ENCODE measurements at places on chromosomes 4 and X.

GRCh38 chr4:57156242-57156990 is 46.2 kb upstream of the IGFBP7 start:
- no peaks in the 10 kb centered on the region for H3K4me1 ChIP-seq
- H3K27ac ChIP-seq, result no peak overlapping the region
- no peak overlapping the region for H3K4me3 ChIP-seq

DNA sequence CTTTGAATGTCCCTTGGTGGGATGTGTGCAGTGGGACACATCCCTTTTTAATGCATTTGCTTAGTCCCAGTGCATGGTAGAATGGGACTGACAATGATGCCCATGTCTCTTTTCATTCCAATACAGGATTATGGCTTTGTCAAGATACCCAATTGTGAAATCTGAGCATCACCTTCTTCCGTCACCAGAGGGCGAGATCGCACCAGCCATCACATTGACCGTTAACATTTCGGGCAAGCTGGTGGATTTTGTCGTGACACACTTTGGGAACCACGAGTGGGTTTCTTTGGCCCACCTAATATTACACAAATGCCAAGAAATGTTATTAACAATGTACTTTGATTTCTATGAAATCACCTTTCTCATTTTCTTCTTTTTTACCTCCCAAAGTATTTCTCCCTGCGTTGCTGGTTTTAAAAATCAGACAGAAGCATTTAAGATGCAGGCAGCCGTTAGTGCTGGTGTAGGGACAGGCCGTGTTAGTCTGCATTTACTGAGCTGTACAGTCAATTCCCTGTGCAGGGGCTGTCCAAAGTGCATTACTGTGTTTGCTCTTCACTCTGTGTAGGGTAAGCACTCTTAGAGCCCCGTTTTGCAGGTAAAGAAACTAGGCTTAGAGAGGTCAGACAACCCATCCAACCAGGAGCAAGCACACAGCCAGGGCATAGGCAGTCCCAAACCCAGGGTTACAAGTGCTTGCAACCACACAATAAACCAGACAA is 46.5 kb downstream of the CWH43 start:
- no peaks in the 10 kb centered on the region for H3K4me1 ChIP-seq
- DNase-seq, result no peak
- no peak overlapping the region for H3K4me3 ChIP-seq
- no peak overlapping the region for H3K27ac ChIP-seq
- peaks cover 4% of the 10 kb centered on the region for H3K27me3 ChIP-seq
- no peaks in the 10 kb centered on the region for H3K36me3 ChIP-seq

DNA sequence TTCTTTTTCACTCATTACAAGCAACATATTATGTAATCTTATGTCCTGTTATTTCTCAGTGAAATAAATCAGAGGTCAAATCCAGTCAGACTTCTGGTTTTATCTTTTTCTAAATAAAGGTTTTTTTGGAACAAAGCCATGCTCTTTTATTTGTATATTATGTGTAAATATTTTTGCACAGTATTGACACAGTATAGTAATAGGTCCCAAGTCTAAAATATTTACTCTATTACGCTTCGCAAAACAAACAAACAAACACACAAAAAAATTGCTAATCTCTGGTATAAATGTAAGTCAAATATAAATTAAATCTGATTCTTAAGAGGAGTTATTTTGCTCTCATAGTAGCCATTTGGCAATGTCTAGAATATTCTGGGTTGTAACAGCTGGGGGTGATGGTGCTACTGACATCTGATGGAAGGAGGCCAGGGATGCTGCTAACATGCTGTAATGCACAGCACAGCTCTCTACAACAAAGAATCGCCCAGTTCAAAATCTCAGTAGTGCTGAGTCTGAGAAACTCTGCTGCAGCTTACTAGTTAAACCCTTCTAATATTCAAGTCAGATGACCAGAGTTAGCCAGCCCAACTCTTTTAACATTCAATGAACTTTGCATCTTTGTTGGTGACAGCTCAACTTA is 602.1 kb downstream of the RAB28 start:
- H3K36me3 ChIP-seq, result no peaks in the 10 kb centered on the region
- no peaks in the 10 kb centered on the region for H3K4me1 ChIP-seq
- DNase-seq, result no peak
- no peak overlapping the region for H3K27ac ChIP-seq

- no peak for DNase-seq
- no peaks in the 10 kb centered on the region for H3K36me3 ChIP-seq
- no peaks in the 10 kb centered on the region for H3K27me3 ChIP-seq
- no peak overlapping the region for H3K4me3 ChIP-seq
- H3K4me1 ChIP-seq, result no peaks in the 10 kb centered on the region
- no peak overlapping the region for H3K27ac ChIP-seq
Measured at GRCh38 chr4:55269995-55270394, 76.0 kb upstream of the SRD5A3 start.

- H3K27me3 ChIP-seq, result peaks cover 78% of the 10 kb centered on the region
- no peak overlapping the region for H3K27ac ChIP-seq
- H3K36me3 ChIP-seq, result no peaks in the 10 kb centered on the region
- peaks cover 11% of the 10 kb centered on the region for H3K4me1 ChIP-seq
Measured at GRCh38 chr4:185011408-185011807, 6.9 kb upstream of the HELT start.

DNA sequence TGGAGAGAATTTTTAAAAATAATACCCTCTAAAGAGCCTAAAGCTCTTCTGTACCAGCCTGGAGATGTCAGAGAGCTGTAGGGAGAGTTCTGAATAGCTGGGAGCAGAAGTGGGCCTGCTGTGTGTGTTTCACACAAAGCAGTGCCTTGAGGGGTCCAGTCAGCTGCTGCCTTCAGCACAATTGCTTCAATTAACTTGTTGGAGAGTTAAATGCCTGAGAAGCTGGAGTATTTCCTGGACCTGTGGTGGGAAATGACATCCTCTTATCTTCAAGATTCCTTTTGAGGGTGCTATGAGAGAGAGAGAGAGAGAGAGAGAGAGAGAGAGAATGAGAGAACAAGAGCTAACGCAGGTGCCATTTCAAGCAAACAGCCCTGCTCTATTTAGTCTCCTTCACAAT is 96.2 kb upstream of the IL1RAPL2 start:
- no peak overlapping the region for H3K4me3 ChIP-seq
- H3K4me1 ChIP-seq, result no peaks in the 10 kb centered on the region
- no peaks in the 10 kb centered on the region for H3K36me3 ChIP-seq

DNA sequence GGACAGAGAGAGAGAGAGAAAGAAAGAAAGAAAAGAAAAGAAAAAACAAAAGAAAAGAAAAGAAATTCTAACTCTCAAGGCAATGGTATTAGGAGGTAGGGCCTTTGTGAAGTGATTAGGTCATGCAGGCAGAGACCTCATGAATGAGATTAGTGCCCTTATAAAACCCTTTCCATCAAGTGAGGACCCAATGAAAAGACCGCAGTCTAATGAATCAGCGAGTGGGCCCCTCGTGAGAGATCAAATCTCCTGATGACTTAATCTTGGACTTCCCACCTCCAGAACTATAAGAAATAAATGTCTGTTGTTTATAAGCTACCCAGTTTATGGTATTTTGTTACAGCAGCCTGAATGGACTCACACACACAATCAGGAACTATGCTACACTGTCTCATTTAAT is 16.9 kb downstream of the AASDH start:
- H3K4me3 ChIP-seq, result no peak overlapping the region
- no peaks in the 10 kb centered on the region for H3K4me1 ChIP-seq
- no peak overlapping the region for H3K27ac ChIP-seq
- H3K27me3 ChIP-seq, result no peaks in the 10 kb centered on the region
- peaks cover 15% of the 10 kb centered on the region for H3K36me3 ChIP-seq
- DNase-seq, result no peak

GRCh38 chr4:24529555-24529954 is 54.8 kb downstream of the DHX15 start:
- no peak overlapping the region for H3K4me3 ChIP-seq
- no peak for DNase-seq
- H3K27ac ChIP-seq, result no peak overlapping the region

DNA sequence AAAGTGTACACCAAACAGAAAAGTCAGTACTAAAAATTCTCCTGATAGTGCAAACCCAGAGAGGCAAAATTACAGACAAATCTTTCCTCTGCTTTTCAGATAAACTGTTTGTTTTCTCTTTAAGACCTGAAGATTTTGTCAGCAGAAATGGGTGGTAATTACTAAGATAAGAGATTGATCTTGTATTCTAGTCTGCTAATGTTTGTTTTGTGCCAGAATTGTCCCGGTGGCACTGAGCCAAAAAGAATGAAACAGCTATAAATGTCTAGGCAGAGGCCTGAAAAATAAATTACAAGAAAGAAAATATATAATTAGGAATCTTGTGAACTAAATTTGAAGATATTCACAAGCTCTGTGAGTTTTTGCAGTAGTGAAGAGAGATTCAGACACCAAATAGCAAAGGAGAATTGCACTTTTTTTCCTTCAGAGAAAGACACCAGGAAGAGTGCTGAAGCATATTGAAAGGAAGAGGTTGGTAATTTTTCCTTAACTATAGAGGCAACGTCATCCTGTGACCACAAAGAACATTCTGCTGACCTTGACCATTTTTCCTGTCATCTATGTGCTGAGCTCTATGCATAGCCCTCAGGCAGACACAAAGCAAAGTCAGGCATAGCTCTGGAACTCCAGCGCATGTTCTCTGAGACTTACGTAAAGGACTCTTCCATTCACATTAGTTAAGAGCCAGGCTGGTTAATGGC is 314.5 kb upstream of the RASGEF1B start:
- H3K36me3 ChIP-seq, result no peaks in the 10 kb centered on the region
- H3K4me3 ChIP-seq, result no peak overlapping the region
- H3K27ac ChIP-seq, result no peak overlapping the region
- H3K27me3 ChIP-seq, result peaks cover 1% of the 10 kb centered on the region
- DNase-seq, result no peak
- peaks cover 24% of the 10 kb centered on the region for H3K4me1 ChIP-seq

DNA sequence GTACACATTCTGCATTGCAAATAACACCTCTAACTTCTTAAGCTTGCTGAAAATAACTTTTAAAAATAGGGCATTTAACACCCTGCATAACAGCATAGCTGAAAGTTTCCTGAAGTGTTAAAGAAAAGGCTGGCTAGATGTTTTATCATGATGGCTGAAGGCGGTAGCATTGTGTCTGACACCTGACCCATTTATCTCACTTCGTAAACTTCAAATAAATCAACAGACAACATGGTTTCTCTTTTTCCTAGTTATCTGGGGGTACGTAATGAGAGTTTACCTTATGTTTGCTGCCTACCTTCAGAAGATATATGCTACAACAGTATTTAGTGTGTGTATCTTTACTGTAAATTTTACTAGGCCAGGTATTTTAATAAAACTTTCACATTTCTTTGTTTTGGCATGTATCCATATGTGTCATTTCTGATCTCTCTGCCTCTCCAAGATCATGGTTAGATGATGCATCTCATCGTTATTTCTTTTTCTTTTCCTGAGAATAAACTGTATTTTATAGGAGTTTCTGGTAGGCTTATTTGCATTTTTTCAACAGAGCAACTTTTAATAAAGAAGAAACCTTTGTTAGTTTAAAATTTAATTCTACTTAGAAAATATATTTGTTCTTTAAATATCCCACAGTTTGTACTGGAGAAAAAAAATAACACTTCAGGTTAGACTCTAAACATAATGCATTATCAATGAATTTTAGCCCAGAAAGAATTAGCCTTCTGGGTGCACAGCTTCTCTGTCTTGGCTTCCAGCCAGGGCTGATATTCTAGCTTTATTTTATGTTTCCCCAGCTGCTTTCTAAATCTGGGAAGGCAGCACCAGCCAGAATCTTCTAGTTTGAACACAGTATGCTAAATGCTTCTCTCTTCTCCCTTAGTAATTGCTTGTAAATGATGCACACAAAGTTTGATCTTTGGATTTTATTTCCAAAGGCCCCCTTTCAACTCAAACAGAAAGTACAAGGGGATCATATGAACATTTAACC is 2.9 kb downstream of the NDST4 start:
- no peaks in the 10 kb centered on the region for H3K4me1 ChIP-seq
- no peaks in the 10 kb centered on the region for H3K27me3 ChIP-seq
- no peak overlapping the region for H3K4me3 ChIP-seq
- H3K27ac ChIP-seq, result no peak overlapping the region
- no peaks in the 10 kb centered on the region for H3K36me3 ChIP-seq

GRCh38 chr4:123505095-123506010 is 108.8 kb downstream of the SPRY1 start:
- DNase-seq, result no peak
- H3K27me3 ChIP-seq, result peaks cover 38% of the 10 kb centered on the region
- H3K4me3 ChIP-seq, result peak overlapping the region; percentile 85
- peaks cover 2% of the 10 kb centered on the region for H3K36me3 ChIP-seq
- peaks cover 21% of the 10 kb centered on the region for H3K4me1 ChIP-seq

GRCh38 chr4:110208419-110208818 is 10.0 kb upstream of the ELOVL6 start:
- H3K27ac ChIP-seq, result no peak overlapping the region
- no peak for DNase-seq
- no peaks in the 10 kb centered on the region for H3K36me3 ChIP-seq
- H3K27me3 ChIP-seq, result peaks cover 4% of the 10 kb centered on the region
- H3K4me3 ChIP-seq, result no peak overlapping the region

- no peak within 1 kb of the TSS for H3K4me3 ChIP-seq
- no peak for DNase-seq
- peaks cover 31% of the 10 kb centered on the region for H3K4me1 ChIP-seq
- peaks cover 9% of the 10 kb centered on the region for H3K36me3 ChIP-seq
- peaks cover 5% of the 10 kb centered on the region for H3K27me3 ChIP-seq
Measured at GRCh38 chr4:99510721-99511120, at the start of gene C4orf17. TSS of gene C4orf17 (plus strand) at chr4:99511021. CDS start at chr4:99513082, 2,061 bp downstream.

DNA sequence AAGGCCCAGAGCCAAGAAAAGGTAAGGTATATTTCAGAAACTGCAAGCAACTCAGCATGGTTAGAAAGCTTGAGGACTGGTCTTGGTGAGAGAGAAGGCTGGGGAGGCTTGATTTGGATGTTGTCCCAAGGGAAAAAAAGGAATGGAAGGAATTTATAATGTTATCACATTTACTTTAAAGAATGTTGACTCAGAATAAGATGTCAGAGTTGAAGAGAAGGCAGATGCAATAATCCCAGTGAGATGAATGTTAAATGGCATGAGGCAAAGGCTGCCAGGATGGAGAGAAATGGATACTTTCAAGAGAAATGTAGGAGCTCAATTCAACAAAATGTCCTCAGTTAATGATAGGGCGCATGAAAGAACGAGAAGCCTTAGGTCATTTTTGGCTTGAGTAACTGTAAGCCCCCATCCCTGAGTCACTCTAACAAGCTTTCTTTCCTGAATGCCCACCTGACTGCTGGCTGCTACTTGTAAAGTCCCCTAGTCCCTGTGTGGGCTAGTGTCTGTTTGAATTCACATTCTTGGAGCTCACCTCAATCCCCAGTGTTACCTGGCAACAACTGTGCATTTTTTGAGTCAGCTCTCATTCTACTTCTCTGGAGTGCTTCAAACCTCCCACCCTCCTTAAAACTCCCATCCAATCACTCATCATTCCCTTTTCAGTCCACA is 103.0 kb upstream of the TAPT1 start:
- H3K27me3 ChIP-seq, result no peaks in the 10 kb centered on the region
- H3K36me3 ChIP-seq, result no peaks in the 10 kb centered on the region

Measured in activated T-helper 1 cell treated with anti-CD3 and anti-CD28 coated beads, Interleukin-12 subunit alpha, Interleukin-12 subunit beta, Interleukin-2, Interleukin-4 antibody, amounts not matched to agents 30 ng/mL and 10 ng/mL and 1 ng/mL, durations not matched to agents 14 hours and 24 hours and 36 hours (primary cell).